ENCODE measurements at places on chromosomes 13 and 19.

- no peak for DNase-seq
These were observed 44.8 kb upstream of the ARGLU1 start for GRCh38 chr13:106612688-106613087.

- peak; percentile 61 for DNase-seq
These were observed 13.1 kb downstream of the GRAMD1A start for GRCh38 chr19:35013041-35013819.

DNA sequence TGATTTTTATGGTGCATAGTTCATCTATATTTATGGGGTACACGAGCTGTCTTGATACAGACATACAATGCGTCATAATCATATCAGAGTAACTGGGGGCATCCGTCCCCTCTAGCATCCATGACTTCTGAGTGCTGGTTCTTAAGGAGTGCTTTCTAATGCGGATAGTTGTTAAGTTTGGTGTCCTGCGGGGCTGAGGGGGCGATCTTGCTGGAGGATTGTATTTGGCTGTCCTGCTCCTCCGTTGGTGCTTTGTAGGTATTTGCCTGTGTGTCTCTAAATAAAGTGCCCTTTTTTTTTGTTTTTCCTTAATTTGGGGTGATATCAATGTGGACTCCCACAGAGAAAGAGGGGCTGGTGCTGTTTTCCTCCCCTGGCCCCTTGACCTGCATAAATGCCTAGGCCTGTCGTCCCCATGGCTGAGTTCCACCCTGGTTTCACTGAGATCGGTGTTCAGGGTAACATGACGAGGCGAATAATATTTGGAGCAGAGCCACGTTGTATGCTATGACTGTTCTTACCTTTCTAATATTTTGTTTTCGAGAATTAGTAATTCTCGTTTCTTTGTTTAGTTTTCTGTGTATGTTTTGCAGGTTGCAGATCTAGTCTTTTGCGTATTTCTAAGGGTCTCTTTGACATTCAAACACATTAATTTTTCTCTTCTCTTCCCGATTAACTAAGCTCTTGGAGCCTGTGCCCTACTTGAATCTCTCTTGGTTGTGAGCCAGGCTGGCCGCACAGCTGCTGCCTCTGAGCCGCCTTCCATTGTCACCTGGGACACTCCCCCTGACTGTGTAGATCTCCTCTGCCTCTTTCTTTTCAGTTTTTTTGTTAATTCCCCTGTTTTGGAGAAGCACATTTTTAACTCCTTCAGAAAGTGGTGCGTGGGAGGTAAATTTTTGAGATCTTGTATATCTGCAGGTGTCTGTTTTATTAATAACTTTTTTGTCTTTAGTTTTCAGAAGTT is 100.3 kb downstream of the ARHGEF7 start:
- DNase-seq, result no peak

GRCh38 chr19:58059003-58059670 is at the start of gene ZNF135:
TSS of gene ZNF135 (plus strand) at chr19:58059282. CDS start at chr19:58060003, 721 bp downstream.
- DNase-seq, result peak; percentile 73

Data from ELR (cell line).